ENCODE measurements at places on chromosomes 4 and X.

GRCh38 chr4:168637872-168638756 lies 141.3 kb downstream of the PALLD start:
- no peak for DNase-seq

DNA sequence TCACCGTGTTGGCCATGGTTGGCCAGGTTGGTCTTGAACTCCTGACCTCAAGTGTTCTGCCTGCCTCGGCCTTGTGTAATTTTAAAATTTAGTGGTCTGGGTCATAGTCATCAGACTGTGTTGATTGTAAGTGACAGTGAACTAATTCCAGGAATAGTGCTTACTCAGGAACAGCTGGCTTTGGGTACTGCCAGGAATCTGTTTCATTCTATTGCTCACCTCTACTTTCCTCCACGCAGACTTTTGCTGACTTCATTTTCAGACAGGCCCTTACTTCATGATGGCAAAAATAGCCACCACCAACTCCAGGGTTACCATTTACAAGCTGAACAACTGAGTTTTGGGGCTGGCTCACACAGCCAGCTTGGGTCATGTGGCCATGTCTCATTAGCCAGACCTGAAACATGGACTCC lies 54.6 kb downstream of the FNIP2 start:
- no peak for DNase-seq

GRCh38 chrX:45689971-45690370 lies 489.3 kb upstream of the DIPK2B start:
- DNase-seq: no peak

DNA sequence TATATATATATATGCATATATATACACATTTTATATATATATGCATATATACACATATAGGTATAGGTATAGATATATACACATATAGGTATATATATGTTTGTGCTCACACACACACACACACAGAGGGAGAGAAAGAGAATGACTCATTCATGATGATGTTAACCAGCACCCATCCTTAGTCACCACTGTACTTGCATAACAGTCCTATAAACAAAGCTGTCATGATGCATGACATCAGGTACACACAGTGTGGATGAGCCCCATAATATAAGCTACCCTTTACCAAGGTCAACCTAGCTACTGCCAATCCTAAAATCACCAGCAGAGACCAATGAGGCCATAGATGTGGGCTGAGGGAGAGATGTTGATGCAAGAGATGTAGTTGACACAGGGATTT lies 1408.0 kb downstream of the RAPGEF2 start:
- no peak for DNase-seq

DNA sequence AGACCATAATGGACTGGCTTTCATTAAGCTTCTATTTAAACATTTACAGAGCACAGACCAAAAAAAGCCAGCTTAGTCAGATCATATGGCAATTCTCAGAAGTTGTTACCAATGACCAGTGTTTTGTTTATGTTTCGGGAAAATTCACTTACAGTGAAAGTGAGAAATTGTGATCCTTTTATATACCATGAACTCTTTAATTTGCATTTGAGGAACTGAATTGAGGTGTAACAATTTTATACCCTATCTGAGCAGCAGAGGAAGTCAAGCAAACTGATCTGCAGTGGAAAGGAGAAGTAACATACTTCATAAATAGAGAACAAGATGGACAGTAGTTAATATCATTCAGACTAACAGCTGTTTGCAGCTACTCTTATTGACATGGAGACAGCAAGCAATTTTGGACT lies 97.1 kb downstream of the TMA16 start:
- peak; percentile 62 for DNase-seq

DNA sequence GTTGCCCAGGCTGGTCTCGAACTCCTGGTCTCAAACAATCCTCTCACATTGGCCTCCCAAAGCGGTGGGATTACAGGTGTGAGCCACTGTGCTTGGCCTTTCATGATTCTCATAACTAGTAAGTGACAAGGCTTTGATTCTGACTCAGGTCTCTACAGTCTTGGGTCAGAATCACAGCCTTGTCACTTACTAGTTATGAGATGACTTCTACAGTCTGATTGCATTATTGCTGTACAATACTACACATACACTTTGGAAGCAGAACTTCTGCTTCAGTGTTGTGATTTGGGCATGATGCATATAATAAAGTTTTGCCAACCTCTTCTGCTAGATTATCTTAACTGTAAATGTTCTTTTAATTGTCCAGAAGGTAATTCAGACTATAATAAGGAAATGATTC lies 123.3 kb downstream of the KDM6A start:
- DNase-seq: no peak

- DNase-seq: no peak
Observed at GRCh38 chrX:17820100-17820499, 41.0 kb downstream of the RAI2 start.

GRCh38 chrX:45824471-45824870 lies 623.8 kb upstream of the DIPK2B start:
- peak; percentile 12 for DNase-seq

GRCh38 chr4:74947798-74948197 lies 14.9 kb downstream of the PARM1 start:
- no peak for DNase-seq

GRCh38 chr4:39933671-39934590 lies 43.8 kb downstream of the PDS5A start:
- no peak for DNase-seq

DNA sequence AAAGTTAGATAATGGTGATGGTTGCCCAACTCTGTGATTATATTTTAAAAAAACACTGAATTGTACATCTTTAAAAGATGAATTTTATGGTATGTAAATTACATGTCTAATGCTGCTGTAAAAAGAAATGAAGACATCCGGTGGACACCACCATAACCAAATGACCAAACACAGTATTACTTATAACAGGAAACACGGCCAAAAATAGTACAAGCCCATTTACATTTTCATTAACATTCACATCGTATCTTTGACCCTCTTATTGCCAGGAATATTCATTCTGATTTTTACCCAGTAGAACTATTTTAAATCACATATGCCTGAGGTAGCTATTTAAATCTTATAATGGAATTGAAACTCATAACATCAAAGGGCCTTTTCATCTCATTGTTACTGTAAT lies 143.2 kb downstream of the CFAP47 start:
- DNase-seq: no peak

DNA sequence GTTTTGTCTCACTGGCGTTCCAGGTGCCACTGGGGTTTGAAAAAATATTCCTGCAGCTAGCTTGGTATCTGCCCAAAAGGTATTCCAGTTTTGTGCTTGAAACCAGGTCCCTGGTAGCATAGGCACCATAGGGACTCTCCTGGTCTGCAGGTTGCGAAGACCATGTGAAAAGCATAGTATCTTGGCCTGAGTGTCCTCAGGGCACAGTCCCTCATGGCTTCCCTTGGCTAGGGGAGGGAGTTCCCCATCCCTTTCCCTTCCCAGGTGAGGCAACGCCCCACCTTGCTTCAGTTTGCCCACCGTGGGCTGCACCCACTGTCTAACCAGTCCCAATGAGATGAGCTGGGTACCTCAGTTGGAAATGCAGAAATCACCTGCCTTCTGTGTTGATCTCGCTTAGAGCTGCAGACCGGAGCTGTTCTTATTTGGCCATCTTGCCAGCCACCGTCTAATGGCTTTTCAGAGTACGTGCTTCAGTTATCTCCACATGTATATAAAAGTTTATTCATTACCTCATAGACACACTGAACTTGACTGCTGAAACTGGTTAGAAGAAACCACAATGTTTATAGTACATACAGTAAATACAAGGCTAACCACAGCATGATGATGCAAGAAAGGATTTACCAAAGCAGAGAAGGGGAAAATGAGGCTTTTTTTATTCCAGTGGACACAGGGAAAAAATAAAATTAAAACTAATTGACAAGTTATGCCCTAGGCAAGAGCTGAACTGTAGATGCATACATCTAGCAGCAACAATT lies 10.6 kb downstream of the PBDC1 start:
- peak; percentile 7 for DNase-seq

DNA sequence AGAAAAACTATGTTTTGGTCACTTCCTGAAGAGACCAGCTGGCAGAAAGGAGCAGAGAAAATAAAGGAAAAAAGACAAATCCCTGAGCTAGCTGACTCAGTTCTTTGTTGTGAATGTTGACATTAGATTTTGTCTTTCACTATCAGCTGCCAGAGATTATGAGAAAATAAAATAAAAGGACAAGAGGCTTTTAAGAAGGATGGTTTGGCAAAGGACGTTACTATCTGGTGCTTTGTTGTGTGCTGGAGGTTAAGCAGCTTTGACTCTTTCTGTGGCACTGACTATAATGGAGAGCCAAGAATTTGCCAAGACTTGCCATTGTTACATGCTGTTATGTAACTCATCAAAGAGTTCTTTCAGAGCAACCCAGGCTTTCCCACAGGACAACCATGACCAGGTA lies 12.1 kb downstream of the ASB5 start:
- no peak for DNase-seq

GRCh38 chr4:71229477-71230270 lies 109.1 kb upstream of the SLC4A4 start:
- peak; percentile 44 for DNase-seq

- no peak for DNase-seq
Observed at GRCh38 chr4:4460759-4461158, 73.9 kb downstream of the NSG1 start.

GRCh38 chr4:44446191-44446590 lies 2.4 kb downstream of the KCTD8 start:
- no peak for DNase-seq

GRCh38 chr4:135267148-135267865 lies 1065.7 kb upstream of the PABPC4L start:
- no peak for DNase-seq

- no peak for DNase-seq
Observed at GRCh38 chrX:153773741-153774575, 6.9 kb upstream of the SRPK3 start.

DNA sequence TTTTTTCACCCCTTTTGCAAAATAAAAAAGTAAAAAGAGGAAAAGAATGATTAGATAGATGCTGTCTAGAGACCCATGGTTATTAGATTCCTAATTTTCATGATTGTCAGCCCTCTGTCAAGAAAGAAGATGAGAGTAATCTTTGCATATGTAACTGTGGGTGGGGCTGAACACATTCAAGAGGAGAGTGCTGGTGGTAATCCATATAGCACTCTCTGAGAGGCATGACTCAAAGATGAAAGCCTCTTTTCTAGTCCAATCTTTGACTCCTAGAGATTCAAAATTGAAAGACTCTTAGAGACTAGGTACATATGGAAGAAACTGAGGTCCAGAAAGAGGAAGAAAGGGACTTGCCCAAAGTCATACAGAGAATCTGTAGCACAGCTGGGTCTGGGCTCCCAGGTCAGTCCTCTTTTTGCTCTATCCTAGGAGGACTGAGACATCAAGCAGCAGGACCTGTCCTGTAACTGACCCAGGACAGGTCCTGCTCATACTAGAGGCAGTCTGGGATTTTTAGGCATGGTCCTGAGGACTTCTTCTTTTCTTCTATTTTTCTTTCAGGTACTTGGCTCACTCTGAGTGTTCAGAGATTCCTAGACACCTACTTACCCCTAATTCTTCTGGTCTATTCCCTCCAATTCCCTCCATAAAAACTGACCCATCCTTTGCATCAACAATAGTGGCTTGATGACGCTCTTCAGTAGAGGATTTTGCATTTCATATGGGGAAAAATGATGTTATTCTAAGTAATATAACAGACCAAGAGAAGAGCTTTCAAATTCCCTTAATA lies 23.8 kb downstream of the VSIG4 start:
- peak; percentile 57 for DNase-seq

GRCh38 chrX:135330706-135331105 lies 21.4 kb downstream of the ETDC start:
- no peak for DNase-seq

DNA sequence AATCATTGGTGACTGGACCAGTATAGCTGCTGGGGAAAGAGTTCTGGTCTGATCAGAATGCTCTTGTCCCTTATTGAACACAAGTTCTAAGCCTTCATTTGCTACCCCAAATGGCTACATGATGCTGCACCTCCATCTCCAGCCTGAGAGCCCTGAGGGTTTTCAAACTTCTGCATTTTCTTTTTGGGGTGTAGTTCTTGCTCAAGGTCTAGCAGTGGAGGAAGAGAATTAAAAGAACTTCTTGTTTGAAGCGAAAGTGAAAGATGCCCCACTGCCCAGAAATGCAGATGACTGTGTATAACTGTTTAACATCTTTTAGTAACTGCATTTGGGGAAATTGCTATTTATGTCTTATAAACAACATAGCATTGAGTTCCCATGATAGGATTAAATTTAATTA lies 38.5 kb downstream of the LAMTOR3 start:
- peak; percentile 51 for DNase-seq

DNA sequence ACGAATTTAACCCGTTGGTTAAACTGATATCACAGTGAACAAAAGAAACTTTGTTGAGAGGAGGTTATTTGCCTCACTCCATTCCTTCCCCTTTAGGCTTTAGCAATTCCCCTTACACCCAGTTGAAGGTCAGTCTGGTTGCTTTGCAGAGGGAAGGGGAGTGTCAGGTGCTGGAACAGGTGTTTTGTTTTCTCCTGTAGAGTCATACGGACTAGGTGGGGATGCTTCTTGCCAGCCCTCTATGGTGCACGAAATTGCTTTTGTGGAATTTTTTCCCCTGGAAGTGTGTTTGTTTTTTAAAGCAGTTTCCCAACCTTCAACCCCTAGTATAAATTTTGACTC lies 33.1 kb downstream of the DLG3 start:
- DNase-seq: no peak

DNA sequence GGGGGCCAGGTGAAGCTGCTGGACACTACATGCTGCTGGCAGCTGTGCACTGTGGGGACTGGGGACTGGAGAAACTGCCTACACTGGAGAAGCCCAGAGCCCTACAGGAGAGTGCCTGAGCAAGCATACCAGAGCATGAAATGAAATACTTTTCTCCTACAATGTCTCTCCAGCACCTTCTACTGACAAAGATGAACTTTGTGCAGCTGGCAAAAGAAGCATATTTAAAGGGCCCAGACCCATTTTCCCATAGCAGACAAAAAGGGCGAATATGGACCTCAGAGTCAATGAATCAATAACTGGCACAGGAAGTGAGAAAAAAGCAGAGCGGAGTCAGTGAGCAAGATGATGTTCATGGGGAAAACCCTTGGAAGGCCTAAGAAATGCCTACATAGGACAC lies 30.9 kb upstream of the GK start:
- DNase-seq: no peak

GRCh38 chr4:138475116-138475515 lies 233.0 kb upstream of the SLC7A11 start:
- DNase-seq: no peak

DNA sequence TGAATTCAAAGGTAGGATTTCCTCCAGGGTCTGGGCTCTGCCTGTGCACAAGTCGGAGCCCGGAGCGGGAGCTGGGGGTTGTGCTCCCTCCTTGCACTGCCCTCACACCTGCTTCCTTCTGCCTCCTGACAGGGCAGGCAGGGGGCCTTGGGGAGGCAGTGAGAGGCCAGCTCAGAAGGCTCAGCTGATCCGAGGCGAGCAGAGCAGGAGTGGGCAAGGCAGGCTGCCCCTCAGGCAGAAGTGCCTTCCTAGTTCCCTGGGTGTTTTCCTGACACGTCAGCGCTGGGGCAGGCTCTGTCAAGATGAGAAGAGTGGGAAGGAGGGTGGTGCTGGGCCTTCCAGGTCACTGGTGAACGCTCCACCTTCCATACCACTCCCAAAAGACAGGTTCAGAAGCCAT lies 5.5 kb upstream of the IRAK1 start:
- no peak for DNase-seq
